ENCODE measurements at places on chromosomes 7 and 10.

DNA sequence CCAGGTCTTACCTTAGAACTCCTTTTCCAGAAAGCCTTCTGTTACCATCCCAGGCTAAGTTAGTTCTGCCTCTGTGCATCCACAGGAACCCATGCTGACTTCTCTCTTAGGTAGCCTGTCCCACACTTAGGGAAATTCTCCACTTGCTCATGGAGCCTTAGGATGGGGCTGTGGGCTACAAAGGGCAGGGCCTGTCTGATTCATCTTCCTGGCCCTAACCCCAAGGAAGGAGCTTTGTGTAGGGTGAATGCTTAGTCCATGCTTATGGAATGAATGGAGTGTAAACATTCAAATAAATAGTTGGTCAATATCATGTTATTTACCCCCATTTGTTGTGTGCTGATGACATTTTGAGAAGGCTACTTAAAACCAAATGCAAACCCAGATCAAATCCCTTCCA, 54.7 kb downstream of the EMX2 start:
- no peak for DNase-seq

DNA sequence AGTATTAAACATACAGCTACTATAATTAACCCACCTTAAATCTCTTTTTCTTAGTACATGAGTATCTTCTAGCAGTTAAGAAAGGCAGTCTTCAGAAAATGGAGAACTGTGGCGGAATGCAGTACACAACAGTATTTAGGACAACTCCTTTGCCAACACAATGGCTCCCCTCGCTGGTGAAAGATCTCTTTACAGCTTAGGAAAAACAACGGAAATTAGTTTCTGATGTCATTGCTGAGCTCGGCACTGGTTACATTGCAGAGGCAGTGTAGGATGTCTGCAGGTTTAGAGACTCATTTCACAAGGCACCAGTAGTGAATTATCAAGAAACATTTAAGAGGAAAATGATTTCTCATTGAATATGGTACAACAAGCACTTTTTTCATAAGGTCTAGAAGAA, 43.4 kb downstream of the GLRX3 start:
- no peak for DNase-seq

DNA sequence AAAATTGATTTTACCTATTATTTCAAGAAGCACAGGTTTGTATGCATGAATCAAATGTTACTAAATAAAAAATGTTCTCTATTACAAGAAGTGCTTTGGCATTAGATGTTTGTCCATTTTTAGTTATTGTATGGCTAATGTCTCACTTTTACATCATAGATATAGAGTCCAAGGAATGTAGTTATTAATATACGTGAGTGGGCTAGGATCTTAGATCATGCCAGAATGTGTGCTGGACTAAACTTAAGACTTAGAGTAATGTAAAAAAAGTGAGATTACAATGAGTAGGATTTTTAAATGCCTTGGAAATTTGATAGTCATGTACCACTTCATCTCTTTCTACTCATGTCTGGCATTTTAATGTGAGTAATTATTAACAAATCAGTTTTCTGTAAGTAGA, 196.6 kb downstream of the ARL4A start:
- DNase-seq, result no peak

GRCh38 chr7:70630818-70631457, 501.0 kb upstream of the GALNT17 start:
- DNase-seq, result no peak
